ENCODE measurements at places on chromosomes 6 and 20.

- DNase-seq: no peak
These were observed 73.0 kb upstream of the BCLAF1 start for GRCh38 chr6:136362421-136363356.

DNA sequence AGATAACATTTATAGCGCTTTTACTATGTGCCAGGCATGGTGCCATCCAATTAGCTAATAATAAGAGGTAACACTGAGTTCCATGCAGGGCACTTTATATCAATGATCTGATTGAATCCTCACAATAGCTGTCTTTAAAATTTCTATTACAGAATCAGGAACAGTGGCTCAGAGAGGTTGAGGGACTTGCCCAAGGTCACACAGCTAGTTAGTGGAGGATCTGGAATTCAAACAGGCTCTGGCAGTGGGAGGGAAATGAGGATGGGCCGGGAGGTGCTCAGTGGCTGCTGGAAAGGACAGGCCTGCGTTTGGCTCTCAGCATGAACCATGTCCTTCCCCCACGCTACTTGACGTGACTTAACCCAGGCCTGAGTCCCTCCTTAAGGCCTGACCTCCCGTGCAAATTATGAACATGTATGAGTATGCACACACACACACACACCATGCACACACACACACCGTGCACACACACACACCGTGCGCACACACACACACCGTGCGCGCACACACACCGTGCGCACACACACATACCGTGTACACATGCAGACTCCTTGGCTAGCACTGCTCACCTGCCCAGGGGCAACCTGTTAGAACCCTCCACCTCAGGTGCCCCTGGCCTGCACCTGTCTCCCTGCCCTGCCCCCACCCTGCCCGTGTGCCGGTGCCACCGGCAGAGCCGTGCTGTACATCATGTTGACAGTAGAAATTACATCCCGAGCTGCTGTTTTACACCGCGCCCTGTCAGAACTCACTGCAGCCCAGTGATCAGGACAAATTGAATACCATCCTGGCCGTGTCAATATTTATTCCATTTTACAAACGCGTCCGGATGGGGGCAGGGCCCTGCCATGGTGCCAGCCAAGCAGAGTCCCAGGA lies 43.7 kb downstream of the CDH22 start:
- no peak for DNase-seq

DNA sequence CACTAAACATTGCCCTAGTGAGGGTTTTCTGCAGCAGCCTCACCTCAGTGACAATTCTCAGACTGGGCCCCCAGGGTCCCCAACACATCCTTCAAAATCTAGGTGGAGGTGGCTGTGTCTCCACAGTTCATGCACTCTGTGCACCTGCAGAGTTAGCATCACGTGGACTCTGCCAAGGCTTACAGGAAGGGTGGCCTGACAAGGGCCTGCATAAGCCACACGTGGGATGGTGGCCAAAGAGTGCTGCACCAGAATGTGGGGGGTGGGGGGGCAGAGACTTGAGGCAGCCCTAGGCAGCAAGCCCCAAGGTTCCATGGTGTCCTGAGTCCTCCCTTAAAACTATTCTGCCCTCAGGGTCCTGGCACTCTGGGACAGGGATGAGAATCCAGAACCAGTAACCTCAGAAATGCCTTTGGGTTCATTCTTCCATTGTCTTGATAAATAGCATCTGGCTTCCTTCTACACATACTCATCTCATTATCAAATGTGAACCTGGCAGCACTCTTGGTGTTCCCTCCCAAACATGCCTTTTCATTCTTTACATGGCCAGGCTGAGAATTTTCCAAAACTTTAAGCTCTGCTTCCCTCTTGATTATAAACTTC lies 1.6 kb upstream of the SERPINB1 start:
- DNase-seq: no peak

DNA sequence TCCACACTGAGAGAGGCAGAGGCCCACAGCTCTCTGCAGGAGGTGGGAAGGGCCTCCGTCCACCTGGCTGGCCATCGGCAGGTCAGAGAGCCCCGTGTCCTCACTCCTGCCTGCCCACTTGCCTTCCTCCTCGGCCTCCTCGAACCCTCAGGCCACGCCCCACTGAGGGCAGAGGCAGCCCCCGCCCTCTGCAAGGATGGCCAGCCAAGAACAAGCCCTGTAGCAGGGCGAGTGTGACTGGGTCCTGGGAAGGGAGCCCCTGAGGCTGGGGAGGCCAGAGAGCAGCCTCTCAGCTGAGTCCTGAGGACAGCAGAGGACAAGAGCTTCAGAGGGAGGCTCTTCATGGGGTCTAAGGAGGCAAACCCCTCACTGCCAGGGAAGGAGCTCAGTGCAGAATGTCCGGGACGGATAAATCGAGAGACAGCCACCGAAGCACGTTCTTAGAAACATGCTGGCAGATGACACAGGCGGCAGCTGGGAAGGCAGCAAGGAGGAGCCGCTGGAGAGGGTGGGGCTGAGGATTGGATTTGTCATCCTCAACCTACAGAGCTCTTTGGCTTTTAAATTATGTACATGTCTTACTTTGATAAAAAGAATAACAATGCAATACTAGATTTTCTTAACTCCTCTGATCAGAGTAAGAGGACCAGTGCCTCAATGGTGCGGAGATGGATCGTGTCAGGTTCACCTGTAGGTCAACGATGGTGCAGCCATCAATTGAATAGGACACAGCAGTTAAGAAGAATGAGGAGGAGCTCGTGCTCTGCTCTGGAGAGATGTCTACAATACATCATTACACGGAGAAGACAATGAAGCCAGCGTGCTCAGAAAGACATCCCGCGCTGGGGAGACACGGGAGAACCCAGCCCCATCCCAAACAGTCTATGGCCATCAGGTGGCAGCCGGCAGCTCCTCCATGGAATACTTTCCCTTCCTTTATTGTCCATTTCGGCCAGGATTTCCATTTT lies 53.0 kb downstream of the GNAS-AS1 start:
- no peak for DNase-seq

GRCh38 chr20:38184101-38184500 lies 19.0 kb upstream of the TGM2 start:
- no peak for DNase-seq

GRCh38 chr6:132483779-132484679 lies 28.9 kb downstream of the STX7 start:
- DNase-seq: no peak

GRCh38 chr6:148580442-148580841 lies 166.4 kb upstream of the UST start:
- no peak for DNase-seq

- no peak for DNase-seq
These were observed 171.3 kb downstream of the SLC16A10 start for GRCh38 chr6:111258615-111259088.

- DNase-seq: no peak
These were observed at the start of gene CD40 for GRCh38 chr20:46117704-46118467. CD40 (plus strand) TSS chr20:46118314; CDS start chr20:46118344, 30 bp downstream.

GRCh38 chr20:19741924-19742323 lies 16.1 kb upstream of the RIN2 start:
- DNase-seq: no peak

DNA sequence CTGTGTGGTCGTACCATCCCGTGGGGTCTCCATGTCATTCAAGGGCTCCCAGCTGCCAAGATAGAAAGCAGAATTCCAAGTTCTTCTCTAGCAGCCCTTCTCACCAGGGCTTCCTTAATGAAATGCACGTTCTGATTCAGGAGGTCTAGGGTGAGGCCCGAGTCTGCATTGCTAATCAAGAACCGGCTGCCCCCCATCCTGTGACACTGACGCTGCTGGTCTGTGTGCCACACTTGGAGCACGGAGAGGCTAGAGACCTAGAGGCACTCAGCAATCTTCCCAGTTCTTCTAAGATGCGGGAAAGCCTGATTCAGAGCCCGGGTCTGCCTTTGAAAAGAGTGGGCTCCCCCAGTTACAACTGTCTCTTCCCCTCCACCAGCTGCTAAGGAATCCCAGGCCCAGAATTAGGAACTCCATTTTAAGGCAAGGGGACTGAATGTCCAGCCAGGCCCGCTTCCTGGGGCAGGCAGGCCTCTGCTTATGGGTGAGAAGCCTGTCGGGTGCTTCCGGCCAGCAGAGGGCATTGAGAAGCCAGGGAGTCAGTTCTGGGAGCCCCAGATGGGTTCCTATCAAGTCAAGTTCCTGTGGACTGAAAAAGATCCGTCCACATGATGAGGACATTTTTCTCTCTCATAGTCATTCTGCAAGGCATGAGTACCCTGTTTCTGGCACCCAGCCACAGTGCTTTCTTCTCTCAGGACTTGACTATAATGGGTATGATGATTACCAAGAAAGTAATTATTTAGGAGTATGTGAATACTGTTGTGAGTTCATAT lies 69.8 kb upstream of the RIN2 start:
- DNase-seq: no peak
